Stimulated activated CD4-positive, alpha-beta T cell treated with anti-CD3 and anti-CD28 coated beads, Interleukin-1b, Interleukin-23, amount 100 ng/mL, for 1 hour (primary cell): ENCODE measurements at places on chromosomes 5 and 9.

- DNase-seq: no peak
Measured at GRCh38 chr5:110086658-110087388, 397.1 kb downstream of the MAN2A1 start.

DNA sequence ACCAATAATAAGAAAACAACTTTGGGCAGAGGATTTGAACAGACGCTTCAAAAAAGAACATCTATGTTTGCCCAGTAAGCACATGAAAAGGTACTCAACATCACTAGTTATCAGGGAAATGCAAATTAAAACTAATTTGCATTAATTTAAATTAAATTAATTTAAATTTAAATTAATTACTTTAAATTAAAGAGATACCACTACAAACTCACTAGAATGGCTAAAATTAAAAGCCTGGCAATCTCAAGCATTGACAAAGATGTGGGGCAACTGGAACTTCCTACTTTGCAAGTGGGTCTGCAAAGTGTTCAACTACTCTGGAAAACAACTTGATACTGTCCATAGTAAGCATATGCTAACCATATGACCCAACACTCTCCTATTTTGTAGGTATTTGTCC lies 32.1 kb upstream of the ELL2 start:
- DNase-seq: no peak

GRCh38 chr5:173341961-173342430 lies 13.8 kb upstream of the STC2 start:
- no peak for DNase-seq

DNA sequence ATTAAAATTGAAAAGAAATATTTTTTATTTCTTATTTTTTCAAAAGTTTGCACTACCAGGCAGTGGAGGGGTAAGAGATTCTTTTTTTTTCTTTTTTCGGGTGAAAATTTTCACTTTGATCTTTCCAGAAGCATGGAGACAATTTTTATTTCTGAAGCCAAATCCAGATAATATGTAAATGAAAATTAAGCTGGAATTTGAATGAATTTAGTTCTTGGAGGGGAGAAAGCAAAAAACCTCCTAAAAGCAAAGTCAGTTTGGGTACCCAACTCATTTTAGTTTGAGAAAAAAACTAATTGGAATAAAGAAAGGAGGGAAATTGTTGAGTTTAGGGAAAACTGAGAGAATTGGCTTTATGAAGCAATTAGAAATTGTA lies 872 bp downstream of the ZNF618 start:
- no peak for DNase-seq

GRCh38 chr5:109199289-109199688 lies 210.5 kb downstream of the PJA2 start:
- DNase-seq: no peak

GRCh38 chr9:135281791-135282737 lies 194.6 kb downstream of the OLFM1 start:
- DNase-seq: no peak

- no peak for DNase-seq
Measured at GRCh38 chr5:118980438-118980837, 7.9 kb downstream of the DTWD2 start.

DNA sequence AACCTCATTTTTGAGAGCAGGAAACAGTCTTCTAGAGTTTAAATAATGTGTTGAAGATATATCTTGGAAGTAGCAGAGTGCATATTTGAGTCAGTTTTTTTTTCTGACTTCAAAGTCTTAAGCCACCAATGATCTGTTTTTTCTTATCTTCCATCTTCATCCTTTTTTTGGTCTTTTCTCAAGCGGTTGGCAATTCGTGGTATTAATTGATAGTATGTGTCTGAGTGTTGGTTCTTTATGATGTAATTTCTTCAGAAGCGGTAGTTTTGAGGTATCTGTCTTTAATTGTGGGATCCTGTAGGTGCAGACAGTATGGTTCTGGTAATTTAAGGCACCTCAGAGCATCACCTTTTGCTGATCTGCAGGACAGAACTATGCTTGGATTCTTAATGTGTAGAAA lies 3.9 kb downstream of the CSNK1G3 start:
- no peak for DNase-seq

- no peak for DNase-seq
Measured at GRCh38 chr5:138339091-138339456, 1.0 kb downstream of the FAM53C start.

DNA sequence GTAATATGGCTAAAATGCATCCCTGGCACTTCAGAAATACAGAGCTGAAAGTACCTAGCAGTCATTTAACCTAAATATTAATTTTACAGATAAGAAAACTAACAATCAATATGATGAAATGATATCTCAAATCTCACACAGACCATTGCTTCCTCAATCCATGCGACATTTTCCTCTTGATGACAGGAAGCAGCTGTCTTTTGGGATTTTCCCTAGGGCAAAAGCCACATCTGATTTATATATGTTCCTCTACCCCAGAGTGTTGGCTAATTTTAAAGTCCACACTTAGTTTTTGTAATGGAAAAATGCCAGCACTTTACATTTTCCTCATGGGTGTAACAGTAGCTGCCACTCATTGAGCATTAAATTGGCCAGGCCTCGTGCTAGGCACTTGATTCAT lies 47.7 kb upstream of the ITGA1 start:
- no peak for DNase-seq

DNA sequence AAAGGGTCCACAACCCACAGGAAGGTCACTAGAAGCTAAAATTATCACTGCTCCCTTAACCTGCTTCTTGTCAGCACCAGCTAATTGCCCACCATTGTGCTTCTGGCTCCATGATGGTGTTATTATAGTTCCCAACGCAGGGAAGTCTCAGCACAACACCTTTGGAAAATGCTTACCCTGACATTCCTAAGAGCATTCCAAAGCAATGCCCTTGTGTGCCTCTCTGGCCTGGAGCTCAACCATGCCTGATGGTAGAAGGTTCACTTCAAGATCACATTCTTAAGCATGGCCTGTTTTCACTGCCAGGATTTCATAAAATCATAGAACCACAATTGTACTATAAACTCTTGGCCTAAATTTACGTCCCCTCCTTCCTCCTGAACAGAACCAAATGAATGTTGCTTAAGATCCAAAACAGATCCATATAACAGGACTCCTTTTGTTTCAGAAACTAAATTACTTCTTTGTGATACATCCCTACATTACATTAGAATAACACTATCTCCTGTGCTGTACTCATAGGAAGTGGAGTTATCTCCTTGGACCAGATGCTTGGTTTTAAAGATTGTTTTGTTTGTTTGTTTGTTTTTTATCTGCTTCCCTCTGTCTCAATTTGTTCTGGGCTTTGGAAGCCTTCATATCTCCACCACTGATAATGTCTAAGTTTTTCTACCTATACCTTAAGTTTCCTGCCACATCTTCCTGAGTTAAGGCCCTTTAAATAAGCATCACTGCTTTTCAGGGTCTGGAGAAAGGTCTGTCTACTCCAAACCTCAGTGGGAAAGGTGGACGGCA lies 32.1 kb downstream of the ARL15 start:
- no peak for DNase-seq
